Fibroblast of upper back skin (primary cell): ENCODE measurements at places on chromosomes 3 and 15.

GRCh38 chr3:182795389-182795782, 2.1 kb downstream of the ATP11B start:
- no peak for DNase-seq

DNA sequence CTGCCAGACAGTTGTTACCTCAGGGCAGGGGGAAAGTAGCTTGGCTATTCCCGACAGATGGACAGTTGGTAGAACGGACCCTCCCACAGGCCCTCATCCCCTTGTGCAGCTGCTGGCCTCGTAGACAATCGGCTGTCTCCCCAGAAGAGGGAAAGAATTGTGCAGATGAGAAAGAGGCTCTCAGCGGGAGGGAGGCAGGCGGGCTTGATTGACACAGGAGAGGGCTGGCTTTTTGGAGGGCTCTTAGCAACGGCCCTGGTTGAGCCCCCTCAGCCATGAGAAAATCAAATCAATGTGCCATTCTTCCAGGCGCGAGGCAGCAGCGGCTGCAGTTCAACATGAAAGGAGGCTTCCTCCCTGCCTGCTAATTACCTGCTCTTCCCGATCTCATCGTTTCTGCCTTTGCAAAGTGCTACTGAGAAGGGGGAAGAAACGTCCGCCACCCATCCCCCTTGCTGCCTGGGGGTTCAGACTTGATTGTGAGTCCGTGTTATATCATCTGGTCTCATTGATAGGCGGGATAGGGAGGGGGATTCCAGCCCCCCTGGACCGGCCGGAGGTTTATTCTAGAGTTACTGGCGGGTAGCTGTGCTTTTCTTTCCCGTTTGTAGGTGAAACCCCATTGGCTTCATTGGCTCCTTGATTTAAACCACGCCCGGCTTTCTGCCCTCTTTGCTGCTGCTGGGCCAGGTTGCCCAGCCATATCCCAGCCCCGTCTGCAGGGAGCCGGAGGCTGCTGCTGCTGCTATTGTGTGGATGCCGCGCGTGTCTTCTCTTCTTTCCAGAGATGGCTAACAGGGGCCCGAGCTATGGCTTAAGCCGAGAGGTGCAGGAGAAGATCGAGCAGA, at the start of gene TAGLN3:
TSS of gene TAGLN3 (plus strand) at position 287 of the 848 bp plus-strand sequence. CDS start at position 788, 501 bp downstream.
- no peak for DNase-seq

- DNase-seq: no peak
Observed at GRCh38 chr3:85482213-85482490, 523.4 kb downstream of the CADM2 start.

GRCh38 chr15:90884719-90885431, 571 bp downstream of the FES start:
- DNase-seq: no peak

- no peak for DNase-seq
Observed at GRCh38 chr3:62954580-62954979, 79.4 kb upstream of the CADPS start.

GRCh38 chr15:82135638-82136037, 89.8 kb upstream of the MEX3B start:
- DNase-seq: peak; percentile 69

- DNase-seq: no peak
Observed at GRCh38 chr3:14245248-14245639, 66.6 kb downstream of the LSM3 start.

DNA sequence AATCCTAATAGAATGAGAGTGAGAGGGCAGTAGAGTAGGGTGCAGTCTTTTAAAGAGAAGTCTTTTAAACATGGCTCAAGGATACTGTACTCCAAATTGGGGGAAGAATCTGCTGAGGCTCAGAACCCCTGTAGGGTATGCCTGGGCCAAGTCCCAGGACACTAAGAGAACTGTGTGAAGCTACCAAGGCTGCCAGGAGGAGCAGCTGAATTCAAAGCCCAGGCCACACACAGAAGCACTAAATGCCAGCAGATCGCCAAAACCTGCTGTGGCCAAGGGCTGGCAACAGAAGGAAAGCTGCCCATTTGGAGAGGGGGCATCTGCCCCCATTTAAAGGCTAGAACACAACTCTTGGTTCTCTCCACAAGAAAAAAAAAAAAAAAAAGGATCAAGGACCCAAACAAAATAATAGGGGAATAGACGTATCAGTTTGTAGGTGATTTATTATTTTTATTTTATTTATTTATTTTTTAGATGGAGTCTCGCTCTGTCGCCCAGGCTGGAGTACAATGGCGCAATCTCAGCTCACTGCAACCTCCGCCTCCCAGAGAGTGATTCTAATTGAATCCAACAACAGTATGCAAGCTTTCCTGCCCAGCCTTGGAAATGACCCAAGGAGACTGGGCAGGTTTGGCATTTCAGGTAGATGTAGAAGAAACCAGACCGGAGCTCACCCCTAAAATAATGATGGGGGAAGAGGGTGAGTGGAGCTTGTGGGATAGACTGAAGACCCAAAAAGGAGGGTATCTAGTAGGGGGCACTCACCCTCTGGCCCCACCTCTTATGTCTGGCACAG, 279.0 kb upstream of the WNT5A start:
- DNase-seq: no peak

- DNase-seq: no peak
Observed at GRCh38 chr3:187150599-187150998, 11.3 kb upstream of the RPL39L start.

DNA sequence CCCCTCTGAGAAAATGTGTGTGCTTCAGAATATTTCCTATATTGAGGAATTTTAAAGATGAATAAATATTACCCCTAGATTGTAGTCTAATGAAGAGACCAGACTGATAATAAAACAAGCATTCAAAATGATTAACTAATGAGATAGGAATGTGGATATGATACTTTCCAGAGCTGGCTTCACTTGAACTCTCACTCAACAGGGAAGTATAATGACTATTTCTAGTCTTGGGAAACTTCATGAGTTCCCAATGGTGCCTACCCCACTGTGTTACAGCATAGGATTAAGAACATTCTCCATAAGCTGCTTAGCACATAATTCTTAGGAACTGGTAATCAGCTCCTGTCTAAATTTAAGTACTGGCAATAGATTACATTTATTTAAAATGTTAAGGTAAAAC, 261.5 kb upstream of the ZNF385D start:
- peak; percentile 7 for DNase-seq

- peak; percentile 39 for DNase-seq
Observed at GRCh38 chr15:49832511-49832910, 211.7 kb downstream of the DTWD1 start.
